ENCODE measurements at places on chromosomes 4 and X.

GRCh38 chr4:185969657-185970056, 99.3 kb upstream of the TLR3 start:
- DNase-seq = no peak

GRCh38 chr4:158229768-158230167, 19.5 kb downstream of the TMEM144 start:
- DNase-seq = no peak

GRCh38 chr4:170849969-170850368, 760.2 kb upstream of the AADAT start:
- no peak for DNase-seq

DNA sequence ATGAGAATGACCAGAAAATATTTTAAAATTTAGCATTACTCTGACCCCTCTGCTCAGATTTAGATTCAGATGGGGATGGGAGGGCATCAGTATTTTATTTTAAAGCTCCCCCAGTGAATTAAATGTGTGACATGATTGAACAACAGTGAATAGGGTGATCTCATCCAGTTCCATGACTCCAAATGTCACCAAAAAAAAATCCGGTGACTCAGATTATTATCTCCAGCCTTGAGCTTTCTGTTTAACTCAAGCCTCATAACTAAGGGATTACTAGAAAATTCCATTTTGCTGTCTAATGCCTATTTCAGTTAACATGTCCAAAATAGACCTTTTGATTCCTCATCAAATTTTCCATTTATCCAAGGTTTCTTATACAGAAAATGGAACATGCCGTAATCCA, 121.8 kb upstream of the TMEM47 start:
- no peak for DNase-seq

DNA sequence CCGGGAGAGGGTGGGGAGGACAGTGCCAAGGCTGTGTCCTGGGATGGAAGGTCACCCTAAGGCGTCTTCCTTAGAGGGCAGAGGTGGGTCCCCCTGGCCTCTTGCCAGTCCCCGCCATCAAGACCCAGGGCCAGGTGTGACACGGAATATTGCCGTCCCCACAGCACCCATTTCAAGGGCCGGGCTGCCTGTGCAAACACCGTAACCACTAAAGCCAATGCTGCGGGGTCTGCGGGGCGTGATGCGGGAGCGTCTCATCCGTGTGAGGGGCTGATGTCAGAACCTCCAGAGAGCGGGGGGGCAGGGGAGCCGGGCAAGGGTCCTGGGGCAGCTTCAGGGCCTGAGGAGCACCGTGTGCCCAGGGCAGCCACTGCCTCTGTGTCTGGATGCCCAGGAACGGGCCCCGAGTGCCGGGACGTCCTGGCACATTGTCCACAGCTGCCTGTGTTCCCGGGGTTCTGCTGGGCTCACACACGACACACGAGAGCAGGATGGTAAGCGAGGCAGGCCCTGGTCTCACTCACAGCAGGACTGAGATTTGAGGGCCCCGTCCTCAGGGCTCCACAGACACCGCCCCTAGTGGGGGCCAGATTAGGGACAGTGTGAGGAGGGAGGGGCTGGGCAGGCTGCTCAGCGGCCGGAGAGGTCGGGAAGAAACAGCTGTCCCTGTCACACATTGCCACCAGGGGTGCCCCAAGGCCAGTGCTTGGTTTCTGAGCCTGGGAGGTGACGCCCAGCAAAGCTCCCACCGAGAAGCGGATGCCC, 29.2 kb downstream of the NKX1-1 start:
- DNase-seq = no peak

GRCh38 chr4:126820631-126821030, 812.1 kb upstream of the INTU start:
- no peak for DNase-seq

DNA sequence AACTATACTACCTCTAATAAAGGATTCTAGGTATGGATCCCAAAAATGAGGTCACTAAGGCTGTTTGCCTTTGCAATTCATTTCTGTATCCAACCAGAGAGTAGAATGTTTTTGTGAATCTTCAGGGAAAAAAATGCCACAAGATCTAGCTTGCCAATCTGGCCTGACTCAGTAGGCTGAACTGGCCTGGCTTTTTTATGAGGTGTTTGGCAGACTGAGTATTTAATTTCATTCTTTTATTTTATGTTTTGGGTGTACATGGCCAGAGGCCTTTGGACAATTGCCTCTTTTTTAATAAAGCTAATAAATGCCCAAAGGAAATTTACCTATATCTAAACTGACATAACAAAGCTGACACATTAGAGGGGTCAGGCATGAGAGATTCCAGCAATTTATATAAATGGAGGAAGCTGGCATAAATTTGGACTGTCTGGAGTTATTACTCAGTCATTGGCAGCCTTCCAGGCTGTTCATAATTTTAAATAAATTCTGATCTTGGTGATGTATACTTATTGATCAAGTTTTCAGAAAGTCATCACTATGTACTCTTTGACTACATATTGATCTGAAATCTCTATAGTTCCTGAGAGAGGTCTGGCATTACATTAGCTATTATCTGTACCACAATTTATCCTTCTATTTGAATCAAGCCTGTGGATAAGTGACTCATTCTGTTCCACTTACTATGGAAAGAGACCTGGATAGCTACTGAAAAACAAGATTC, 376.4 kb upstream of the NOCT start:
- DNase-seq = peak; percentile 14

GRCh38 chr4:121096629-121097028, 24.3 kb upstream of the NDNF start:
- DNase-seq = peak; percentile 34

GRCh38 chrX:136086521-136086920, 60.8 kb upstream of the FHL1 start:
- no peak for DNase-seq

GRCh38 chrX:34893741-34894140, 48.9 kb upstream of the FAM47B start:
- DNase-seq = no peak

DNA sequence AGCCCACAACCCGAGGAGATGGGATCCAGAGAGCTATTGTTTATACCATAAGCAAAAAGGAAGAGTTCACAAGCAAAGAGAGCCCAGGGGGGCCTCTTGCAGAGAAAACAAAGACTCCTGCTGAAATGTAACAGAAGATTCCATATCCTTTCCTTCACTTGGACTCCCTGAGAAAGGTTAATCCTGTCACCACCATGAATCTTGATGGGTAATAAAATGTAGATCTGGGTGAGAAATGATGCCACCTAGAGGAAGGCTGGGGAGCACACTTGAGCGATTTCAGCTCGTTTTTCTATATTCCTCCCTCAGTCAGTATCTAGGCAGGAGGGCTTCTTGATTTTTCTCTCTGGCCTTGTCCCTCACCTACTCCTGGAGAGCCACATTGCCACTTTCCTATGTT, 10.2 kb upstream of the KCNE5 start:
- DNase-seq = peak; percentile 3

GRCh38 chr4:99759346-99759984, 57.2 kb upstream of the DAPP1 start:
- no peak for DNase-seq

GRCh38 chr4:23171976-23172375, 479.2 kb downstream of the GBA3 start:
- no peak for DNase-seq

- peak; percentile 42 for DNase-seq
Observed at GRCh38 chr4:41258783-41259182, 2.1 kb downstream of the UCHL1 start.

DNA sequence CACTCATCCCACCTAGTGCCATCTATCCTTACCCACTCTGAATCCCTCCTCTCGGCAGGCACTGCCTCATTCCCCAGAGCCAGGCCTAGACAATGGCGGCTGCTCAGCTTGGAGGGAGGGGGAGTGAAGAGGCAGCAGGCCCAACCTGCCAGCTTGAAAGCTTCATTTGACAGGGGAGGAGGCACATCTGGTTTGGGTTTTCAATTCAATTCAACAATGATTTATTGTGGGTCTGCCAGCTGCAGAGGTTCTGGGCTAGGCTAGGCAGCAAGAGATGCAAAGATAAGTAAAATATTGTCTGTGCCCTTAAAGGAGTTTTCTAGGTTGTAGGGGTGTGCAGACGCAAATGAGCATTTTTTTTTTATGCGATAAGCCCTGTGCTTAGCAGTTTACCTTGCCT, 58.5 kb downstream of the RTL9 start:
- DNase-seq = no peak

- no peak for DNase-seq
Observed at GRCh38 chr4:147814376-147814775, 82.5 kb downstream of the ARHGAP10 start.

- DNase-seq = peak; percentile 17
Observed at GRCh38 chr4:184845367-184846021, 19.7 kb upstream of the ACSL1 start.

GRCh38 chr4:189656641-189657040, 284.0 kb upstream of the FRG1 start:
- DNase-seq = no peak

DNA sequence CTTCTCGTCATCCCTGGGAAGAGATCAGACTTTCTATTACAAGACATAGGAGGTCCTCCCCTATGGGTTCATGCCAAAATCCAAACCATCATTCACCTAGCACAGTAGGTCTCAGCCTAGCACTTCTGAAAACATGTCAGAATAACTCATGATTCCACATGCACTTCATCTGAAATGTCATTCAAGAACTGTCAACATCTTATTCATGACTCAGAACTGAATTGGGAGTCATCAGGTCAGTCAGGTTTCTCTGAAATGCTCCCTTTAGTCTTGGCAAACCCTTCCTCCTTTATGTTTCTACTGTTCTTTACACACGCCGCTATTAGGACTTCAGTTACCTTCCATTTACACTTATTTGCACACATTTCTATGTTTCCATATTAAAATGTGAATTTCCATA, 67.2 kb downstream of the ANTXR2 start:
- peak; percentile 58 for DNase-seq

- DNase-seq = no peak
Observed at GRCh38 chr4:90799895-90800294, 672.7 kb downstream of the CCSER1 start.

GRCh38 chrX:143570782-143571181, 53.5 kb upstream of the SPANXN3 start:
- DNase-seq = no peak

GRCh38 chr4:128349921-128350320, 62.3 kb upstream of the PGRMC2 start:
- no peak for DNase-seq

DNA sequence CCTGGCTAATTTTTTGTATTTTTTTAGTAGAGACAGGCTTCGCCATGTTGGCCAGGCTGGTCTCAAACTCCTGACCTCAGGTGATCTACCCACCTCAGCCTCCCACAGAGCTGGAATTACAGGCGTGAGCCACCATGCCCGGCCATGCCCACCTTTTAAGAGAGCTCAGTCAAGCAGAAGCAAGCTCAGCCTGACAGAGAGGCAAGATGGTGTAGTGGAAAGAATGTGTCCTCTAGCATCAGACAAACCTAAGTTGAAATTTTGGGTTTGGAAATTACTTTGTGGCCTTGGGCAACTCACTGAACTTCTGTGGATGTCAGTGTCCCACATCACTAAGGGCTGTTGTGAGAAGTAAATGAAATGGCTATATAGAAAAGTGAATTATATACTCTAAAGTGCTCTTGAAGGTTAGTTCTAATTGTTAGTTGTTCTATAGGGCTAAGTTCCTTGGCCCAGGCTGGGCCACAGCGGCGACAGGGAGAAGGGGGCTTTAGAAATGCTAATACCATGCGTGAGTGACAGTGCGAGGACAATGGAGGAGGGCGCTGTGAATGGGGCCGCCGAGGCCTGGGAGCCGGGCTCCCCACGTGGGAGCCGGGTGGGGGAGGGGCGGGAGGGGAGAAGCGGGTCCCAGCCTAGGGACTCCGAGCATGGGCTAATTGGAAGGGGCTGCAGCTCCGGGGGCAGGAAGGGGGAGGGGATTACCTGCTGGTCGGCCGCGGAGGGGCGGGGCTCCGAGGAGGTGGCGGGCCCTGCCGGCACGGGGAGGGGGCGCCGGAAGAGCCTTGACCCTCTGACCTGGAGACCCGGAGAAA, 15.6 kb downstream of the PJA1 start:
- DNase-seq = no peak

- DNase-seq = no peak
Observed at GRCh38 chr4:92304121-92304520, 355 bp downstream of the GRID2 start.

GRCh38 chr4:179880756-179881155, 2362.4 kb upstream of the TENM3 start:
- no peak for DNase-seq

GRCh38 chr4:65508168-65508567, 162.1 kb downstream of the EPHA5 start:
- peak; percentile 70 for DNase-seq

DNA sequence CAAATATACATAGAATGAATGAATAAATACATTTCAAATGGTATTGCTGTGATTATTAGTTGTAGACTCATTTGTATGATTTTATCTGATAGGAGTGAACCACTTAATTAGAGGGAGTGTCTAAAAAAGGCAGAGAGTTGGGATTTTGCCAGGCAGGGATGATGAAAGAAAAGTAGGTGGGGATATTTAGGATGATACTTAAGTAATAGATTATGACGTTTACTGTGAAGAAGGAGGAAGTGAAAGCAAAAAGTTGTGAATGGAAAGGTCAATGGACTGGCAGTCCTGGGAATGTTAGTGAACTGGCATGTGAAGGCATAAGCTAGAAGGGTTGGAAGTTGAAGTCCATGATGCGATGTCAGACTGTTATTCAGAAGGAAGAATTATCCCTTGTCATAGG, 917.1 kb downstream of the RAPGEF2 start:
- no peak for DNase-seq

DNA sequence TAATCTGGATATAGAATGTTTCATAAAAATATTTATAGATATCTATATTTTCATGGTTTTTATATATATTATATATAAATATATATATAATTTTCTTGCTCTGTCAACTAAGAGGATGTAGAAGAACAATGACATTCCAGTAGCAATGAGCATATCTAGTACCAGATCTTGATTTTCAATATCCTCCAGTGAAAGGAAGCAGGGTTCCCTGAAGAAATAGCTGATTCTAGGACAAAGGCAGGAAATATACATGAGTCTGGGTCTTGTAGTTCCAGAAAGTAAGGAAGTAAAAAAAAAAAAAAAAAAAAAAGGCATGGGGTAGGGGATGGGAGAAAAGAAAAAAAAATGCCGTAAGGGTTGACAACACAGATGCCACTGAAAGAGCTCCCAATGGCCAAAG, 241.4 kb downstream of the RASL11B start:
- no peak for DNase-seq

- peak; percentile 38 for DNase-seq
Observed at GRCh38 chr4:183130328-183131155, 31.5 kb downstream of the WWC2 start.
